ENCODE measurements at places on chromosomes 7 and 10. TPM values are rescaled to one million over a fixed set of nuclear protein-coding genes. Genes with fewer than 3 reads are reported as not detected.
A peak's percentile ranks its signal among the peaks of the same experiment; 100 is the strongest.

DNA sequence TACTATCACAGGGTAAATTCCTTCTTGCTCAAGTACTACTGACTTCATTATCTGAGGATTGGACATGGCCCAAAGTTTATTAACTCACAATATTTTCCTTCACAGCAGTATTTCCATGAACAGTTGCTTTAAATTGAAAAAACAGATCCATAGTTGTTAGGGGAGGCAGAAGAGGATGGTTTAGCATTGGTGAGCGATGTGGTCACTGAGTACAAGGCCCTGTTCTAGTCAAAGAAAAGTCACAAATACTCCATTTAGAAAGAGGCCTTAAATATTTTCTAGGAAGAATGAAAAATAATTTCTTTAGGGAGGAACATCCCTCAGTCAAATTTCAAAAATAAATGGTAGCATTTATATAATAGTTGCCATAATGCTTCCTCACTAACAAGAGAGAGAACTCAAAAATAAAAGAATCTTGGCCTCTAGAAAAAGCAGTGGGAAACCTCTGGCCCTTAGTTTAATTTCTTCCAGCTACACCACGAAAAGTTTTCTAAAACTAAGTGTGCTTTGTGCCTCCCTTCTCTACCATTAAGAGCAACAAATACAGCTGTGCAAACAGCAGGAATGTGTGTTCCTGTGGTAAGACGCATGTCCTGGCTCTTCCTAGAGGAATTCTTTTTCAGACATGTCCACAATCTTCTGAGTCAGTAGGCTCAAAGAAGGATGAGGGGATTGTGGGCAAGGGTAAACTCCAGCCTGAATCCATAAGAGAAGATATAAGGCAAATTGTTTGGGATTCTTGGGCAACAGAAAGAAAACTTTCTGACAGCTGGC is 105.7 kb downstream of the HOXA1 start:
- no peak for DNase-seq

Gene RELN
- not detected for total RNA-seq

- no peak for DNase-seq
These were observed 51.9 kb upstream of the TCERG1L start for GRCh38 chr10:131363416-131363815.

Gene COBL
- not detected for total RNA-seq

GRCh38 chr10:117987244-117987909 is 59.4 kb downstream of the RAB11FIP2 start:
- no peak for DNase-seq

GRCh38 chr10:84241185-84241790 is at the start of gene LRIT1:
TSS of gene LRIT1 (minus strand) at chr10:84241546. CDS start at chr10:84241439, 107 bp downstream.
- no peak for DNase-seq

DNA sequence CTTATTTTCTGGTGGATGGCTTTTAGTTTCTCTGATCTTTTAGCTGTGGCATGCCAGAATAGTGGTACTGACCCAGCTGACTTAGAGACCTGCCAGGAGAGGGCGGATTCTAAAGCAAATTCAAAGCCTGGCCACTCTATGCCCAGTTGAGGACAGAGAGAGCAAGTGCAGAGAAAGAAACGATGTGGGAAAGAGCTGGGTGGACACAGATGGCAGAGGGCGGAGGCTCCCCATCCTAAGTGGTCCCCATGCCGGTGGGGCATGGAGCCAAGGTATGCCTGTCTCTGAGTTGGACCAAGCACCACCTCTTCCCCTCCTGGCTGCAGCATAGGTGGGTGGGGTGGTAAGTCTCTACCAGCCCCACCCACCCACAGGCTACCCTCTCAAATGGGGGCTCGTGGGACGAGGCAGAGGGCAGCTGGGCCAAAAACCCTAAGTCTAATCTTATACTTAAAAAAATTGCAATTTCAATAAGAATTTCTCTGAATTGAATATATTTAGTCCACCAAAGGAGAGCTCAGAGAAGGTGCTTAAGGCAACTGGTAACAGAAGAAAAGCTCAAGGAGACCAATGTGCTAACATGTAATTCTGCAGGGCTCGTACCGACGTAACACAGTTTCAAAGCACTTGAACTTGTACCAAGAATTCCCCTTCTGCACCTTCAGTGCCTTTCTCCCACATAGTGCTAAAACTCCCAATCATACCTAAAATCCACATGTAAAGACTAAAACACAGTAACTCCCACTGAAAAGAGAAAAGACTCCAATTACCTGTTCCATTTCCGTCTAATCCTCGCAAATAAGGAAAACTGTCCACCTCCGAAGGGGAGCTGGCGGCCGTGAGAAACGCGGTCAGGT is 85.7 kb upstream of the NMT2 start:
- no peak for DNase-seq

Gene ATG9B
- total RNA-seq, result 4.7 TPM

- DNase-seq, result no peak
These were observed 171.2 kb upstream of the COL1A2 start for GRCh38 chr7:94223375-94224084.

- peak; percentile 38 for DNase-seq
These were observed 90.1 kb upstream of the NFE2L3 start for GRCh38 chr7:26061678-26062603.

Gene USP54
- 9.7 TPM for total RNA-seq

DNA sequence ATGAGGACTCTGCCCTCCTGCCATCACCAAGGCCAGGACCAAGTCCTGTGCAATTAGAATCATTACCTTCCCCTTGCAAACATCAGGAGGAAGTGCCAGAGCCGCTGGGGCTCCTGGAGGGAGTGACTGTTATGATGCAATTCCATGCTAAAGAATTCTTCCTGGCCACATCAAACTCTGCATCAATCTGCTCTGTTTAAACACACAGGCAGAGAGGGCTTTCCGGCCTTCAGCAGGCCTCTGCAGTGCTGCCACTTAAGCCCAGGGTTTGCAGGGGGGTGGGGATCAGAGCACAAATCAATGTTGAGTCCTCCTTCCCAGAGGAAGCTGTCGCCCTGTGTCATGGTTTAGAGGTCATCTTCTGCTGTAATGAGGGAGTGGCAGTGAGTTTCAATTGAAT is 58.1 kb downstream of the CTBP2 start:
- DNase-seq, result no peak

DNA sequence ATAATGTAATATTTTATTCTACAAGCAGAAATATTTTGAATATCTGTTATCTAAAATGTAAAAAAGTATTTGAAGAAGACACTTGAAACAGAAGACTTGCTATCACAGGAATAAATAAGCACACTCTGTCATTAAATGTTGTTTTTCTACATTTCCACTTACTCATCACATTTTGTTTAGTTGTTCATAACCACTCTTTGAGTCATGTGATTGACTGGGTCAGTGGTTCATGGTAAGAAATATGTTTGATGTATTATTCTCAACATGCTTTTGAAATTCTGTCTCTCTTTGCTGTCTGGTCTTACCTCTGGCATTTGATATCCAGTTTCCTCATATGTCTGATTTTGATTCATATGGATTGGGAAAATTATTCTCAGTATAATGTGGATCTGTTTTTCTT is 171.8 kb downstream of the SUGCT start:
- DNase-seq, result no peak

Gene SEC61A2
- 21.9 TPM for total RNA-seq

DNA sequence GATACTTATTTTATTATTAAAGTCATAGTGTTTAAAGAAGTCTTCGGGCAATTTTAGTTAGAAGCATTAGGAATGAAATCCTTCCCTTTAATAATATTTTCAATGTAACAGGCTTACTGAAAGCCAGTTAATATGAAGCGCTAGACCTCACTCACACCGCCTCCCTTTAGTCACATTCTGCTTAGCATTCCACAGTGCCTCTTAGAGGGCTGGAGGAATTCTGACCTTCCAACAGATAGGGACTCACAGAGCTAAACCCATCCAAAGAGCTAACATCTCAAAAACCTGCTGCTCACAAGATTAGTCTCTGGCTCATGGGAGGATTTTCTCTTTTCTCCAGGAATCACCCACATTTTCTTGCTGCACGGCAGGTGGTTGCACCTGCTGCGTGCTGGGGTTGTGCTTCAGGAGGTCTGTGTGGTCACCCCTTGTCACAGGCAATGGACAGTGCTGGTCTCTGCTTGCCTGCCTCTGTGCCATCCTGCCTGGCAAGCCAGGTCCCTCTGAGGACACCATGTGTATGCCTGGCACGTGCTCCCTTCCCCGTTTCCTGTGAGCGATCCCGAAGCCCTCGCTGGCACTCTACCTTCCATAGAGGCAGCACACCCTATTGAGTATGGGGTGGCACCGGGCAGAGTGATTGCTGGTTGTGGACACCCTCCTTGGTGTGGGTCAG is 91.8 kb downstream of the KLF6 start:
- DNase-seq, result no peak

- no peak for DNase-seq
These were observed 6.4 kb upstream of the ST8SIA6 start for GRCh38 chr10:17460756-17461155.

DNA sequence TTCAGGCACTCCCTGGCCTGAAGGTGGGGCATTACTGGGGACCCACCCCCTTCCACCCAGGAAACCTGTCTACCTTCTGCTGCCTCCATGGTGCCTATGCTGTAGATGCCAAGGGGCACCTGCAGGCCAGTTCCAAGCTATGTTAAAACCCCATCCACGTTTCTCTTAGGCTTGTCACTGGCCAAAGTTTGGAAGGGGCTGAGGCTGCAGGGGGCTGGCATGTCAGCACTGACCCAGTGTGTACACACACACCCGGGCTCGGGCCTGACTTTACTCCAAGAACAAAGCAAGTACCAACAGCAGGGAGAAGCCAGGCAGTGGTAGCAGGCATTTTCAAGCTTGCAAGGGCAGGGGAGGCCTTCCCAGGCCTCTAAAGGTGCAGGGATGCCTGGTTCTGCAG is 53.8 kb upstream of the PCDH15 start:
- DNase-seq, result no peak

Gene HTR7
- not detected for total RNA-seq

Measured in activated T-helper 1 cell treated with anti-CD3 and anti-CD28 coated beads, Interleukin-12 subunit alpha, Interleukin-12 subunit beta, Interleukin-2, Interleukin-4 antibody, amounts not matched to agents 30 ng/mL and 10 ng/mL and 1 ng/mL, durations not matched to agents 14 hours and 24 hours and 36 hours (primary cell).